SIG-M5 (cell line): ENCODE measurements at places on chromosomes 12 and 14.

GRCh38 chr12:10528174-10528953, 22.7 kb downstream of the EIF2S3B start:
- DNase-seq: no peak

DNA sequence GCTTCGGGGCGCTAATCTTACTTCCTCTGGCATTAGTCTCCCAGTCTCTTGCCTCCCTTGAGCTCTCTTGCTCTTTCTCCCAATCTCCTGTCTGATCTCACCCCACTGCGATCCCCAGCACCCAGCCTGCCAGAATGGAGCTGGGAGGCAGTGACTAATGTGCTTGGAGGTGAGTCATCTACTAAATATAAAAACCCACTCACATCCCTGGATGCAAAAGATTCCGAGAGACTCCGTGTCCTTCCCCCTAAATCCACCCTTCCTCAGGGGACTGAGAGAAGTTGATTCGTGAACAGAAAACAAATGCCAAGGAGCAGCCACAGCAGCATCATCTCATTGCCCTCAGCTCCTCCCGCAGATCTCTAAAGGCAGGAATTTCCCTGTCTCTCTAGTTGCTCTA, 45.7 kb upstream of the KCNA5 start:
- DNase-seq: no peak

- DNase-seq: no peak
These were observed 35.3 kb downstream of the TSPAN19 start for GRCh38 chr12:85000729-85001128.

DNA sequence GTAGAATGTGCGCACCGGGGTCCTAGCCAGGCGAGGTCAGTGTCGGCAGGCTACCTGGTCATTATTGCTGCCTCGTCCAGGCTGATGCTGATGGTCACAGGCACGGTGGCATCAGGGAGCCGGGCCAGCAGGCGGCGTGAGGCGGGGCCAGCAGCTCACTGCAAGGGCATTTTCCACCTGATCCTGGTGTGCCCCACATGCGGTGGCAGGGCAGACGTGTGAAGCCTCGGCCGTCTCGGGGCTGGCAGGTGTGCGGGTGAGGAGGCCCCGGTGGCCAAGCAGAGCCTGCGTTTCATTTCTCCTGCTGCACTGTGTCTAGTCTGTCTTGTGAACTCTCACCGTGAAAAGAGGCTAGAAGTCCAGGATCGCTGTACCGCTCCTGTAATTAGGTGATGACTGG, 12.0 kb upstream of the AMN start:
- DNase-seq: no peak

GRCh38 chr12:118498171-118498570, 121.8 kb downstream of the SUDS3 start:
- no peak for DNase-seq

GRCh38 chr14:92247341-92247740, 75.6 kb upstream of the SLC24A4 start:
- peak; percentile 6 for DNase-seq

- DNase-seq: no peak
These were observed 107.3 kb downstream of the FOXN3 start for GRCh38 chr14:89309670-89310177.

DNA sequence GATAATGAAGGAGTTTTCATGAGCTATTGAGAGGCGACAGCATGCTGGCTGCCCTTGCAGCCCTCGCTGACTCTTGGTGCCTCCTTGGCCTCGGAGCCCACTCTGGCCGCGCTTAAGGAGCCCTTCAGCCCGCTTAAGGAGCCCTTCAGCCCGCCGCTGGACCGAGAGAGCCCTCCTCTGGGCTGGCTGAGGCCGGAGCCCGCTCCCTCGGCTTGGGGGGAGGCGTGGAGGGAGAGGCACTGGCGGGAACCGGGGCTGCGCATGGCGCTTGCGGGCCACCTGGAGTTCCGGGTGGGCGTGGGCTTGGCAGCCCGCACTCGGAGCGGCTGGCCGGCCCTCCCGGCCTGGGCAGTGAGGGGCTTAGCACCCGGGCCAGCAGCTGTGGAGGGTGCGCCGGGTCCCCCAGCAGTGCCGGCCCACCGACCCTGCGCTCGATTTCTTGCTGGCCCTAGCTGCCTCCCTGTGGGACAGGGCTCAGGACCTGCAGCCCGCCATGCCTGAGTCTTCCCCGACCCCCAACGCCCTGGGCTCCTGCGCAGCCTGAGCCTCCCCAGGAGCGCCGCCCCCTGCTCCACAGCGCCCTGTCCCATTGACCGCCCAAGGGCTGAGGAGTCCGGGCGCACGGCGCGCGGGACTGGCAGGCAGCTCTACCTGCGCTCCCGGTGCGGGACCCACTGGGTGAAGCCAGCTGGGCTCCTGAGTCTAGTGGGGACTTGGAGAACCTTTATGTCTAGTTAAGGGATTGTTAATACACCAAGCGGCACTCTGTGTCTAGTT, 20.1 kb upstream of the PAWR start:
- DNase-seq: no peak

- no peak for DNase-seq
These were observed 70.2 kb upstream of the TBX5 start for GRCh38 chr12:114476159-114476558.

- DNase-seq: peak; percentile 60
These were observed 4.7 kb downstream of the FOS start for GRCh38 chr14:75283162-75283832.

DNA sequence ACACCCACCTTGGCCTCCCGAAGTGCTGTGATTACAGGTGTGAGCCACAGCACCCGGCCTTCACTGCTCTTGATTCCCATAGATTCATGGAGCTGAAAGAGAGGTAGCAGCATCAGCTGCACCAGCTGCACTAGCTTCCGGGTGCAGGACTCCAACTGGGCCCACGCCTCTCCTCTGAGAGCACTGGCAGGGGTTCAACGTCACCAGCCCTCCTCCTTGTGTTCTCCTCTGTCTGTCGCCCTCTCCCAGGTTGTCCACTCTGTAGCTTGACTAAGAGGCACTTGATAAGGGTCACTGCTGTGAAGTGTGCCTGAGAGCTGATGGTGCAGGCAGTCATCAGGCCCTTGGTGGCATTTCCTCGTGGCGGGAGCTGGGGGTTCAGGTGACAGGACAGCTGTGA, 28.3 kb downstream of the MLXIP start:
- DNase-seq: no peak

DNA sequence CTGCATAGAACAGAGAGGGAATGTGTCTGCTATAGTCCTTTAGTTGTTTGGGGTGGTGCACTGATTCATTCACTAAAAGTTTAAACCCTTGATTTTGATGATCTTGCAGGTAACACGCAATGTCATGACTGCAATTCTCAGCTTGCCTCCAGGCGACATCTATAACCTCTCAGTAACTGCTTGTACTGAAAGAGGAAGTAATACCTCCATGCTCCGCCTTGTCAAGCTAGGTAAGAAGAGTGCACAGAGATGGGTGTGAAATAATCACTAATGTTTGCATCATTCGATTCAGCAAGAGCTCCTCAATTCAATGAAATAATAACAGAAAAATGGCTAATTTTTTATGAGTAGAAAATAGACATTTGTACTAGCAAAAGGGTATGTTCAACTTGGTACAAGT, 203.7 kb downstream of the PTPRO start:
- DNase-seq: peak; percentile 42

- DNase-seq: no peak
These were observed 339.8 kb downstream of the TMEM121 start for GRCh38 chr14:105865904-105866840.

DNA sequence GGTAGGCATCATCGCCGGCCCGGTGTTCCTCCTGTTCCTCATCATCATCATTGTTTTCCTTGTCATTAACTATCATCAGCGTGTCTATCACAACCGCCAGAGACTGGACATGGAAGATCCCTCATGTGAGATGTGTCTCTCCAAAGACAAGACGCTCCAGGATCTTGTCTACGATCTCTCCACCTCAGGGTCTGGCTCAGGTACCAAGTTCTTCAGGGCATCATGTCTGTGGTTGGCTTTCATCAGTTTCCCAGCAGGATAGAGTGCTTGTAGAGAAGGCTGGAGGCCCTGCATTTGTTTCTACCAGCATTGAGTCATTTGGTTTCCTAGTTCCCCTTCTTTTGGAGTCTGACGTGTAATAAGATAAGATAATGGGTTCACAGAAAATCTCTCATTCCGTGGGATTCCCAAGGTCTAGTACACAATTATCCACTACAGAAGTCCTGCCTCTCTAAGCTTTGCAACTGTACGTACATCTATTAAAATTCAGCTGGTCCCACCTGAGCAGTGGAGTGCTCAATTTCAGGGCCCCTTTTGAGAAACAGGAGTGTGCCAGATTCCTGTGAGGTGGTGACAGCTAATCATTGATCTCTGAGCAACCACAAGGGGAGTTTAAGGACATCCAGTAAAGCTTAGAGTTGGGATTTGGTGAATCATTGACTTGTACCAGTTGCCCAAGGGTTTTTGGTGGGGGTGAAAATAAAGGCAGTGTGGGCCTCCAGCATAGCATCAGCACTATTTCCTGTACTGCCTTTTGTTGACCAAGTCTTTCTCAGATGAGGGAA, 25.1 kb downstream of the ACVR1B start:
- DNase-seq: peak; percentile 7

DNA sequence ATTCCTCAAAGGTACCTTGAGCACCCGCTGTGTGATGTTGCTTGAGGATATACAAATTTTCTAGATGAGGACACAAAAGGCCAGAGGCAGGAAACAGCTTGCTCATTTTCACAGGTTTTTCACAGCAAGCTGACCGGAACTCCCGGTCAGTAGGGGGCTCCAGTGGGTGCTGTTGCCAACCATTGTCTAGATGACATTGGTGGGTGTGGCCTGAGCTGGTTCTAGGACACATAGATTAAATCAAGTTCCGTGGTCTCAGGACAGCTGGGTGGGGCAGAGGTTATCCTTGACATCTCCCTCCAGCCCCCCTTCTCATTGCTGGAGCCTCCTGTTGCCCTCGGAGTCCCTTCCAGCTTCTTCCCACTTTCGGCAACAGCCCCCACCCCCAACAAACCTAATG, 153.6 kb upstream of the FKBP4 start:
- DNase-seq: no peak

- DNase-seq: no peak
These were observed 43.5 kb downstream of the MIPOL1 start for GRCh38 chr14:37241198-37241597.

GRCh38 chr12:25780771-25781170, 177.7 kb upstream of the RASSF8 start:
- no peak for DNase-seq

DNA sequence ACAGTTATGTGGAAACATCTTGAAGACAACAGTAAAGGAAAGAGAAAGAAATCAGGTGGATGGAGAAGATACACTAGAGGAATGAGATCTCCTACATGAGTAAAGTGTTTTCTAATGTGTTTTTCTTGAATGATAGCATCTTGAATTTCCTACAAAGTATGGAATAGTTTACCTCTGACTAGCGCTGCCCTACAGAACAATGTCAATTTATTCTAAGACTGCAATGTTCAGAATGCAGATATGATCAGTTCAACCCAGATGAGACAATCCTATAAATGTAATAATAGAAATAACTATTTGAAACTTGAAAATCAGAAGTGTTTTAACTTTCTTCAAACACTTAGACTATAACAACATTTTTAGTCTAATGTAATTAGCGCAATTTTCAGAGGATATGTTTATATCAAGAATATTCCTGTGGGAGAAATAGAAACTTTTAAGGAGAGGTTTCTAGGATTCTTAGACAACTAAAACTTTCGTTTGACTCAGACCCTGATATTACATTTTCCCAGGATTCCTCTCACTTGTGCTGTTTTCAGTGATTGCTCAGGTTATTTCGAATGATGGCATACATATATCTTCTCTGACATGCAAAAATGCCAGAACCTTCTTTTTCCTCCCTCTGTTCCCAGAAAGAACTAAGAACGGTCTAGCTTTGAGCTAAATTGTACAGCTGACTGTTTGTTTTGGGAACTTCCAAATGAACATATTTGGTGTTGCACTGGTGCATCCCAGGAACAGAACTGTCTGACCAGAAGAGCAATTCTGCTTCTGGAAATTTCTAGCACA, 1017.4 kb downstream of the DIO2 start:
- DNase-seq: no peak

GRCh38 chr12:105368047-105368646, 37.7 kb downstream of the C12orf75 start:
- no peak for DNase-seq

- DNase-seq: no peak
These were observed 4.8 kb downstream of the DGKA start for GRCh38 chr12:55935738-55936151.

- no peak for DNase-seq
These were observed 9.8 kb downstream of the CCER1 start for GRCh38 chr12:90945070-90945649.

DNA sequence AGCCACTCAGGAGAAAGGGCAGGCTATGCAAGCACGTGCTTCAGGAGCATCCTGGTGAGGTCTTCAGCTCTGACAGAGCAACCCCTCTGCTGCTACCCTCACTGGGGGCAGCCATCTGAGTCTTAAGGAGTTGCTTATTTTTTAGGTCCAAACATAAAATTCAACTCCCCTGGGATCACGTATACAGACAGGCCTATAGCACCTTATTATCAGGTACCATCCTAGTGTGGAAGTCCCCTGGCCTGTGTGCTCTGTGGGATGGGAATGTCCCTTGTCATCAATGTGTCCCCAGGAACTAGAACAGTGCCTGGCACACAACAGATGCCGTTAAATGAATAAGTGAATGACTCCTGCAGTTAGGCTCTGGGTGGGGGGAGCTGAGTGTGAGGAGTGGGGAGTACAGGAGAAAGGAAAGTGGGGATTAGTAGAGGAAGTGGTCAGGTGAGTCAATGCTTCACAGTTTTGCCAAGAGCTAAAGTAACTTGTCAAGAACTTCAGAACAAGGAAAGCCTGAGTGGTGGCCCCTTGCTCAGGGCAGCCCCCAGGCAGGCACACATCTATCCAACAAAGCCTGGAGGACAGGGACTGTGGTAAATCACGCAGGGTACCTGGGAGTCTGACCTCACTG, 33.5 kb downstream of the DAD1 start:
- no peak for DNase-seq

DNA sequence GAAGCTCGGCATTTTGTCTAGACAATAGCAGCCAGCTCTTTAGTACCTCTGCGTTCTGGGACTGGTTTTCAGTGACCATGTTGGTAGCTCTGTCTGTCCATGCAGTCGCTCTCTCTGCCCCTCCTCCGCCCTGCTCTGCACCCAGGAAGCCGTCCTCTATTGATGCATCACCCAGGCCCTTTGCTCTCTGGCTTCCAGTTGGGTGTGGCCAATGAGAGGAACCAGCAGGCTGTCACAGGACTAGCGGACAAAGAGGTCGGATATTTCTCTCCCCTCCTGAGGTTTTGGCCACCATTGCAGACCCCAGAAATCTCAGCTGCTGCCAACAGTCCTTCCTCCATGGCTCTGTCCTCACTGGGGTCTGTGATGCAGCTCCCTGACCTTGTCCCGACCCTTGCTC, 180.6 kb downstream of the TMEM132D start:
- DNase-seq: no peak

- no peak for DNase-seq
These were observed 52.2 kb upstream of the CFL2 start for GRCh38 chr14:34766606-34767005.

- DNase-seq: no peak
These were observed 169.7 kb upstream of the ATP2B1 start for GRCh38 chr12:89878327-89878726.
